ENCODE measurements at places on chromosomes 12 and 14. TPM values are rescaled to one million over a fixed set of nuclear protein-coding genes. Genes with fewer than 3 reads are reported as not detected.
A peak's percentile ranks its signal among the peaks of the same experiment; 100 is the strongest.

- no peak for DNase-seq
Observed at GRCh38 chr12:111056618-111057521, 136.5 kb upstream of the MYL2 start.

- no peak for DNase-seq
Observed at GRCh38 chr14:21923820-21924219, 250.2 kb upstream of the OR4E1 start.

GRCh38 chr12:49305762-49306510 lies 11.0 kb downstream of the PRPH start:
- DNase-seq = no peak

- DNase-seq = no peak
Observed at GRCh38 chr14:99737451-99737951, 53.4 kb downstream of the CYP46A1 start.

DNA sequence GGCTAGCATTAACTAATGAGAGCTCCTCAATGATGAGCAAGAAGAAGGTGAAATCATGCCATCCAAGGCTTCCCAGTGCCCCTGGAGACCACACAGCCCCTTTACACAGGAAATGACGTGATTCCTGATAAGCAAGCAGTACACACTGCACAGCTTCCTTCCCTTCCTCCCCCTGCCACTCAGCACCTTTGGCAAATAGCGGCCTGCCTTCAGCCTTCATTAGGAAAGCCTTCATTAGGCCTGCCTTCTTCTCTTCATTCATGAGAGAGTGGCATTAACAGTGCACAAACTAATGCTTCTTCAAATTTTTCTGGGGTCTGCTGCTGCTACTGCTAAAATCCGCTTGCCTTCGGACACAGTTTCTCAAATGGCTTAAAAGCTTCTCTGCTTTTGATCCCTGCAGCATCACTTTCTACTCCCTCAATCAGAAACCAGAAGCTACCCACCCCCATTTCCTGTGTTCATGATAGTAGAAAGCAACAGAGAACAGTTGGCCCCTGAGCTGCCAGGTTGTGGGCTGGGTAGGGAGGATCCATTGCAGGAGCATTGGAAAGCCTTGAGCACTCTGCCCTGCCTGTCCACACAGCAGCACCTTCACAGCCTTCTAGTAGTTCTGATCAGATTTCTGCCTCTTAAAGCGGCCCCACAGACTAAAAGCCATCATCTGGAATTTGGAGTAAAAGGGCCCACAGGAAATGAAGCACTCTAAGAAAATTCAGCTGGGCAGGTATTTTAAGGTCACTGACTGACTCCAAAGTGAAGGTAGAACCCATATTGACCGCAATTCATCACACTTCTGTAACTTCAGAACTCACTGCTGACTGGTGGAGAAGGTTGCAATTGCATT lies 103.8 kb upstream of the ETV6 start:
- no peak for DNase-seq

DNA sequence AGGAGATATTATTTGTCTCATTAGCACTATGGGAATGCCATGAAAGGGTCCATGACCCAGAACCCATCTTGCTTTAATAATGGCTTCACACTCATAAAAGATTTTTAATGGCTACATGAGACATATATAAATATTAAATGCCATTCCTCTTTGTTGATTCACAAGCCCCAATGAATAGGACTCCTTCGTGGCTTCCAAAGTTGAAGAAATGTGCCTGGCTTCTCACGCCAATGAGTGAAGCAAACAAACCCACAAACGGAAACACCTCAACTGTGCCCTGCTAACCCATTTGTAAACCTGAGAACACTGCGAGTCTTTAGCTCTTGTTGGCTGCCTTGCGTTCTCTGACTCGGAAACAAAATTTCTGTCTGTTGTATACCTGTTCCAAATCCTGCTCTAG lies 381.7 kb upstream of the DDHD1 start:
- DNase-seq = no peak

DNA sequence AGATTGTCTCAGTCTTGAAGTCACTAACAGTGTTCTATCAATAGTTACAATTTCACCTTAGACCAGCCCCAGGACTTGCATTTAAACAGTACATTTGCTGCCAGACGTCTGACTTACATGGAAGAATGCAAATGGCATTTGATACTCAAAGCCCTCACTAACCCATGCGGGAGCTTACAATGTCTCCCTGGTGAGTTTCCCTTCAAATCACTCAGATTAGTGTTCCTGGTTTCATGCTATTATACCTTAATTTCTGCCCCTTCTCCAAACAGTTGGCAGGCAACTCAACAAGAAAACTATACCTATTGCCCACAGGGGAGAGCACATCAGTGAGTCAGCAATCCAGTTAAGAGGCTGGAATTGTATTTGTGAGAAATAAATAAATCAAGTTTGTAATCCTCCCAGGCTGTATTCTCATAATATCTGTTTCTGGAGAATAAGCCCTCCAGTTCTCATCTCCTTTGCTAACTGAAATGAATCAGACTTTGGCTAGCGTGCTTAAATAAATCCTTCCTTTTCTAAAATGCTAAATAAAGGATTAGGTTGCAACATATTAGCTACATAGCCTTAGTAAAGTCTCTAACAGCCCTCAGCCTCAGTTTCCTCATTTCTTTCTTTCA lies 23.7 kb downstream of the GSTZ1 start:
- no peak for DNase-seq

PPFIA2 gene
- total RNA-seq = 2.7 TPM

- DNase-seq = no peak
Observed at GRCh38 chr12:96121271-96121711, 72.9 kb upstream of the ELK3 start.

GRCh38 chr14:21536418-21537089 lies 10.4 kb upstream of the SALL2 start:
- no peak for DNase-seq

DNA sequence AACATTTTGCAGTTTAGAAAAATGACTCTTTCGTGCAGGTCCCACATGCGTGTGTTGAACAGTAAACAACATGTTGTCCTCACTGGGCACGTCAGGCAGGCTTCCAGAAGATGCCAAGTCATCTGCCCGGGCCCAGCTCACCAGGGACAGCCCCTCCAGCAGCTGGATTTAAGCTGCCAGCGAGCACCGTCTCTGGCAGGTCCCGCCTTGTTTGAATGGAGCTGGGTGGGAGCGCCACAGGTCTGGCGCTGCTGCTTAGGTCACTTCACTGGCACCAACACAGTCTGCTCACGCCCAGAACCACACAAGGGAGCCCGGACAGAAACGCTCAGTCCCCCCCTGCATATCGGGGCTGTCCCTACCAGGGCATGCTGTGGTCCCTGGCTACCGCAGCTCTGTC lies 33.1 kb upstream of the MMP17 start:
- DNase-seq = no peak

DNA sequence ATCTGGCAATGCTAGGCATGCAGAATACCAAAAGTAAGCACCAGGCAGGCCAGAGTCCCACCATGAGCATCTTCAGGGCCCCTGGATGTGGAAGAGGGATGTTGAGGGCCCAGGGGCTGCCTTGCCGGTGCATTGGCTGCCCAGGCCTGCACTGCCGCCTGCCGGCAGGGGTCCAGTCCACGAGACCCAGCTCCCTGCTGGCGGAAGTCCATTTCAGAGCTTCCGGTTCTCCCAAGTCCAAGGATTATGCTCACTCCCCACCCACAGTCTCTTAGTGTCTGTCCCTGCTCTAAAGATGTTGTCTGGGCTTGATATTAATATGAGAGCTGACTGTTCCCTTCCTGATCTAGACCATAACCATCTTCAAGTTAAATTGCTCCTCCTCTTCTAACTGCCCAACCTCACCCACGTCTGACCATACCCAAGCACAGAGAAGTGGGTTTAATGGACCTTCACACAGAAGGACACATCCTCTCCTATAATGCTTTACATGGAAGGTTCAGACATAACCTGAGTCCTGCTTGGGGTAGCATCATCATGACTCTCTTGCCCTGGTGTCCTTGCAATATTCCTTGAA lies 117.4 kb downstream of the DAD1 start:
- DNase-seq = no peak

DNA sequence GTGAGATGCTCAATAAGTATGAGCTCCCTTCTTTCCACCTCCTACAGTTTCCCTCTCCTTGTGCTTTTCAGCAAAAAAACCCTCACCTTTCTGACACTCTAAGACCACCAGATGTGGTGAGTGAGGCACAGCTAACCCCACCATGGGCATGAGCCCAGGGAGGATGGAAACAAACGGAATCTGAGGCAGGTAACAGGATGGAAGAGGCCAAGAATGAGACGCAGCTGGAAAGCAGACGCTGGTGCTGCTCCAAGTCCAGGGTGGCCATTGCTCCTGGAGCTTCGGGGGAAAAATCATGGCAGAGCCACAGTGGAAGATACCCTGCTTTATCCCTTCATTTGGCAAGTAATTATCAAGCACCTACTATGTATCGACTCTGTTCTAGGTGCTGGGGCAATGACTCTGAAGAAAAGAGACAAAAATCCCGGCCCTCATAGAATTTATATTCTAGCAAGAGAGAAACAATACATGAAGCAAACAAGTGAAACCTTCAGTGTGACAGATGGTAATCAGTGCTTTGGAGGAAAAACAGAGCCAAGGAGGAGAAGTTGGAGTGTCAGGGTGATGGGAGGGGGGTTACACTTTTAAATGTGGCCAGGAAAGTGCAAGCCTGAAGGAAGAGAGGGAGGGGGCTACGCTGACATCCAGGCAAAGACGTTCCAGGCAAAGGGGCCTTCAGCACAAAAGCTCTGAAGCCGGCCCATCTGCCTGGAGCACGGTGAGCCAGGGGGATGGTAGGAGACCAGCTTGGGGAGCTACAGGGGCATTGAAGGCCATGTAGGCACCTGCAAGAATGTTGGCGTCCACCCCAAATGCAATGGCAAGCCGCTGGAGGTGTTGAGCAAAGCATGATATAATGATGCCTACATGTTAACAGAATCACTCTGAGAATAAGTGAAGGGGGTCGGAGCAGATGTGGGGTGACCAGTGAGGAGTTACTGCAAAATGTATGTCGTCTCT lies 154.2 kb downstream of the DPF3 start:
- peak; percentile 51 for DNase-seq

ERC1 gene
- total RNA-seq = 81.1 TPM

GRCh38 chr12:64583771-64584421 lies 26.4 kb upstream of the RASSF3 start:
- DNase-seq = no peak

TAS2R19 gene
- total RNA-seq = 2.8 TPM

- DNase-seq = peak; percentile 85
Observed at GRCh38 chr12:131096681-131097181, 143.0 kb downstream of the ADGRD1 start.

GRCh38 chr12:32605326-32606095 lies 73.6 kb upstream of the DNM1L start:
- DNase-seq = no peak

DNA sequence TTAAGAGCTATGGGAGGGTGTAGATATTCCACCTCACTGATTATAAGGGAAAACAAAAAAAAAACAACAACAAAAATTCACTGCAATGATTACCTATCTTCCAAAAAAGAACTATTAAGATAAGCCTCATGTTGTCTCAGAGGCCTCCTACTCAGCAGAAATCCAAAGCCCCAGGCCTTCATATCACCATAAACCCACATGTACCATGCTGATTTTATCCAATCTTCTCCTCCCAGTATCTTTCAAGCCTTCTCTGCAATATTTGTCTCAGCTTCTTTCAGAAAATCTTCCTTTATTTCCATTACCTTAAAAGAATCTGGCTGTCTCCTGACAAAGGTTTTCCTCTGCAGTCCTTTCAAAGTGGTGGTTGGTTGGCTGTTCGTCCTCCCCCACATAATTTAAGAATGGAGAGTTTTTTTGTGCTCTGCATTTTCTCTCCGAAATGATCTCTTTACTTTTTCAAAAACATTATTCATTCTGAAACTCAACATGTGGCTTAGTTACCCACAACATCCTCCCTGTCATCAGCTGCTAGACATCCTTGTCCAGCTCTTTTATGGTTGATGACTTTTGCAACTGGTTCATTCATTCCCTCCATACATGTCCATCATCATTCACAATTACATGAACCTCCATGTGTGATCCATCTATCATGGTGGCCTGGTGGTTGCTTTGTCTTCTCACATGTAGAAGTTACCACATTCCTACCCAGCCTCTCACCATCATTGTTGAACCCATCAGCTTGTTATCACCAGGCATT lies 2.9 kb upstream of the EPYC start:
- DNase-seq = no peak

- DNase-seq = no peak
Observed at GRCh38 chr12:92272061-92272964, 126.7 kb upstream of the BTG1 start.

RFX4 gene
- 0.13 TPM for total RNA-seq

Data from mesenteric fat pad (tissue), 1 donor.